ENCODE measurements at places on chromosomes 1 and 21. TPM values are rescaled to one million over a fixed set of nuclear protein-coding genes. Genes with fewer than 3 reads are reported as not detected.

GRCh38 chr1:167420510-167420909, 97.8 kb downstream of the CD247 start:
- DNase-seq = no peak

DNA sequence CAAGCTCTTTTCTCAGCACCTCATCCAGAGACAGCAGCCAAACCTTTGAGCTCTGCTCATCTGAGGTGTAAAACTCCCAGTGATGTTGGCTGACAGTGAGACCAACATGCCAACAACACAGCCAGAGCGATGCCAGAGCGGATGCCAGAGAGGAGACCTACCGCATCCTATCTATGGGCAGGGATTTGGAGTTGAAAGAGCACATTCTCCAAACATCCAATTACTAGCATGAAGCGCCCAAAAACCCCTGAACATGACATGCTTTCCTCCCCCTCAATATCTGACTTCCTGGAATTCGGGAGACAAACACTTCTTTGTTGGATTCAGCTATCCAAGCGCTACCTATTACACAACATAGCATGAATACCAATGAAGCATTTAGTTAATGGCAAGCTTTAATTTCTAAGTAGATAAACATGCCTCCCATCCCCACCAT, 23.1 kb upstream of the PAXBP1 start:
- peak; percentile 61 for DNase-seq

Gene GLIS1
- 0.92 TPM for total RNA-seq

- no peak for DNase-seq
Measured at GRCh38 chr1:62263006-62263813, 56.0 kb downstream of the KANK4 start.

DNA sequence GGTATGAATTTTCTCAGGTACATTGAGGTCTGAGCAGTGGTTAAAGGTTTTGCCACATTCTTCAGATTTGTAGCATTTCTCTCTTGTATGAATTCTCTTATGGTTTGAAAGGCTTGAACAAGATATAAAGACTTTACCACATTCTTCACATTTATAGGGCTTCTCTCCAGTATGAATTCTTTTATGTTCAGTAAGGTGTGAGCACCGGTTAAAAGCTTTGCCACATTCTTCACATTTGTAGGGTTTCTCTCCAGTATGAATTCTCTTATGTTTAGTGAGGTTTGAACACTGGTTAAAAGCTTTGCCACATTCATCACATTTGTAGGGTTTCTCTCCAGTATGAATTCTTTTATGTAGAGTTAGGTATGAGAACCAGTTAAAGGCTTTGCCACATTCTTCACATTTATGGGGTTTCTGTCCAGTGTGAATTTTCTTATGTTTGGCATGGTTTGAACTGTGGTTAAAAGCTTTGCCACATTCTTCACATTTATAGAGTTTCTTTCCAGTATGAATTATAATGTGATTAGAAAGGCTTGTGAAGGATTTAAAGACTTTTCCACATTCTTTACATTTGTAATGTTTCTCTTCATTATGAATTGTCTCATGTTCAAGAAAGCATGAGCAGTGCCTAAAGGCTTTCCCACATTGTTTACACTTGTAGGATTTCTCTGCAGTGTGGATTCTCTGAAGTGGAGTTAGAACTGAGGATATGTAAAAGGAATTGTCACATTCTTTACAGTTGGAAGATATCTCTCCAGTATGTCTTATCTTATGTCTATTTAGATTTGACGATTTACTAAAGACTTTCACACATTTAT, 18.4 kb upstream of the ZNF124 start:
- DNase-seq = no peak

DNA sequence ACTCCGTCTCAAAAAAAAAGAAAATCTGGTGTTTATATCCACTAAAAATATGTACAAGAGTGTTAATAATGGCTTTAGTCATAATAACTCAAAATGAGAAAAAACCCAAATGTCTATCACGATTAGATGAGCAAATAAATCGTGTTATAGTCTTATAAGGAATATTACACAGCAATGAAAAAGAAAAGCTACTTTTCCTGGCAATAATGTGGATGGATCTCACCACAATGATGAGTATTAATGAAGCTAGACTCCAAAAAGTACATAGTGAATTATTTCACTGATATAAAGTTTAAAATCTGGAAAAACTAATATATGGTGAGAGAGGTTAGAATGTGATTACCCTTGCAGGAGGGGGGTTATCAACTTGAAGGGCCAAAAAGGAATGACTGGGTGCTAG, 9.7 kb downstream of the CD244 start:
- DNase-seq = no peak

DNA sequence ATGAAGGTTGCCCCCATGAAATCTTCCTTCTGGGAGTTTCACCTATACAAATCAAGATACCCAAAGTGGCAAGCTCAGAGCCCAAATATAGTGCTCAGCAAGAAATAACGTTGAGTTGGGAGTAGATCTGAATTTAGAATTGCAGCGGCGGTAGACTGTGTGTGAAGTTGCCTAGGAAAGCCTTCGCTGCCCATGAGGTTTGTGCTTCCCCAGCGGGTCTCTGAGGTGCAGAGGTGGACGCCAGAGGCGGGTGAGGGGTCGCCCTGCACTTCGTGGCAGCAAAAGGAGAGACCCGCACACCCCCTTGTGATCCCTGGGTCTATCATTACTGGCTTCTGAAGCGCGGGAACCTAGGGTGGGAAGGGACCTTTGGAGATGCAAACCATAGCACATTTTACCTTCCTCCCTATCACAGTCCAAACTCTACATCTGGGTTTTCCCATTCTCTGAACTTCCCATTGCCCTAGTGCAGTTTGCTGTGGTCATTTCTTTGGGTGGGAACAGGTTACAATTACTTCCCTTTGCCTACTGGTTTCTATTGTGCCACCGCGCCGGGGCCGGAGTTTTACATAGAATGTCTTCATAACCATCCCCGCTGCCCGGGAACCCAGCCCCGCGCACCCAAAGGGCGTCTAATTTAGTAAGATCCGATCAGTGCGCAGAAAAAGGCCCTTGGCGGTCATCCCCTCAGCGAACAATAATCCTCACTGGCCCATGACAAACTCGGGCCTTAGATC, 5.2 kb downstream of the TBX15 start:
- DNase-seq = no peak

Data from G401 (cell line).